NCI-H510A treated with DMSO at 0.1 percent for 48 hours (cell line): ENCODE measurements at places on chromosomes 5 and 9.

- no peak for DNase-seq
Measured at GRCh38 chr9:90830051-90830450, 28.4 kb downstream of the SYK start.

DNA sequence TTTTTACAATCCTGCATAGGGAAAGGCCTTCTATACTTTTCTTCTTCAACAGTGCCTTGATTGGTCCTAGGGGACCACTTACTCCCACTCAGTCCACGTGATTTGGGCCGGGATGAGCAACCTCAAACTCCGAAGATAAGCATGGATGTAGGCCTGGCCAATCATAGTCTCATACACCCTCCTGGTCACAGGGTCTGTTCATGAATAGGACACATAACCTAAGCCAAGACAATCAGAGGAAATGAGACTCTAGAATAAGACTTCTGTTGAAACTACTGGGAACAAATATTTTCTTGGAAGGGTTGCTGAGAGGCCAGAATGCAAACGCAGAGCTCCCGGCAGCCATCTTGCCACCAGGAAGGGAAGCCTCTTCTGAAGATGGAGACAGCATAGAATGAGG, 68.1 kb downstream of the ARL15 start:
- DNase-seq: no peak

DNA sequence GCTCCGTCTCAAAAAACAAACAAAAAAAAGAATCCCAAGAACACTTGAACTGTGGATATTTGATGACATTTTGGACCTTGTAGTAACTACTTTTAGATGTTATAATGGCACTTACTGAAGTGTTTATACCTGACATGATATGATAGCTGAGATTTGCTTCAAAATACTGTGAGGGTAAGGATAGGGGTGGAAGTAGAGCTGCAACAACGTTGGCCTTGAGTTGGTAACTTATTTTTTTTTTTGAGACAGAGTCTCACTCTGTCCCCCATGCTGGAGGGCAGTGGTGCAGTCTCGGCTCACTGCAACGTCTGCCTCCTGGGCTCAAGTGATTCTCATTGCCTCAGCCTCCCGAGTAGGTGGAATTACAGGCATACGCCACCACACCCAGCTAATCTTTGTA, 30.7 kb upstream of the SAP30L start:
- no peak for DNase-seq

DNA sequence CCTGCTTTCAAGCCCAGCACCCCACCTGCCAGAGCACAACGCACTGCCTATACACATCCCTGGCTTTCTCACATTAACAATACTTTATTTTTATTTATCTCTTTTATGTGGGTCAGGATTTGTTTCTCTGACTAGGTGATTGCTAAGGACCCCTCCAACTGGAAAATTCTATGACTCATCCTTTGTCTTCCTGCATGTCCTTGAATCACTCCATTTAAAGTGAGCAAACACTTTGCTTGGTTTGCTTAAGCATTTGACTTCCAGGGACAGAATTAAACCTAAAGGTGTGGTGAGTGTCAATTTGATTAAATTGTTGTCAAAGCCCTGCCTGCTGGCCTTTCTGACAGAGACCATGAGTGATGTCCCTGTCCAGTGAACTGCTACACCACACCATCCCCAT, 536.5 kb upstream of the BRINP1 start:
- peak; percentile 90 for DNase-seq

- DNase-seq: no peak
Measured at GRCh38 chr5:8134609-8135008, 265.7 kb downstream of the MTRR start.

- DNase-seq: no peak
Measured at GRCh38 chr9:86660146-86660943, 287.0 kb downstream of the GAS1 start.

- no peak for DNase-seq
Measured at GRCh38 chr5:54673523-54674225, 156.1 kb downstream of the SNX18 start.

DNA sequence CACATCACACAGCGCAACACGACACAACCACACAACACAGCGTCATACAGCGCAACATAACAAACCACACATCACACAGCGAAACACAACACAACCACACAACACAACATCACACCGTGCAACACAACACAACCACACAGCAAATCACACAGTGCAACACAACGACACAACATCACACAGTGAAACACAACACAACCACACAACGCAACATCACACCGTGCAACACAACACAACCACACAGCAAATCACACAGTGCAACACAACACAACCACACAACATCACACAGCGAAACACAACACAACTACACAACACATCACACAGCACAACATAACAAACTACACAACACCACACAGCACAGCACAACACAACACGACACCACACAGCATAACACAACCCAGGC, 40.4 kb upstream of the PTCH1 start:
- no peak for DNase-seq
